KBM-7 (cell line): ENCODE measurements at places on chromosomes 11 and 22.

GRCh38 chr11:119222891-119223290, 16.8 kb downstream of the CBL start:
- no peak for DNase-seq

DNA sequence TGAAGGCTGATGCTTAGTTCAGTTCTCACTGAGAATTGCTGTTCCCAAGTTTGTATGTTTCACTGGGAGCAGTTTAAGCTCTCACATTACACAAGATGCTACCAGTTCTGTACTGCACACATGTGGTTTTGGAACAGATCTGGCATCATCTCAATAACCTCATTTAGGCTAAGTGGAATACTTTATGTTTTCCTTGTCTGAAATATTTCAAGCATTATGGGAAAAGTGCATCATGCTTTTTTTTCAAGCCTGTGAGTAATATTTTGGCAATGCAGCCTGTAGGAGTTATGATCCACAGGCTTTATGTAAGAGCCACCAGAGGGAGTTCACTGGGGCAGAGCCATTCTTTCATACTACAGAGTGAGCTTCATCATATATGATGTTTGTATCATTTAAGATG, 141.5 kb downstream of the OR4C45 start:
- peak; percentile 28 for DNase-seq

GRCh38 chr11:17898782-17899181, 114.1 kb downstream of the SERGEF start:
- DNase-seq: no peak

- DNase-seq: no peak
These were observed 23.6 kb upstream of the ARHGAP32 start for GRCh38 chr11:129215506-129216245.

GRCh38 chr11:12900496-12900895, 108.6 kb upstream of the RASSF10 start:
- no peak for DNase-seq

- peak; percentile 26 for DNase-seq
These were observed 6.7 kb downstream of the SCARF2 start for GRCh38 chr22:20430720-20431510.
